ENCODE measurements at places on chromosomes 5 and 9.
A peak's percentile ranks its signal among the peaks of the same experiment; 100 is the strongest.

DNA sequence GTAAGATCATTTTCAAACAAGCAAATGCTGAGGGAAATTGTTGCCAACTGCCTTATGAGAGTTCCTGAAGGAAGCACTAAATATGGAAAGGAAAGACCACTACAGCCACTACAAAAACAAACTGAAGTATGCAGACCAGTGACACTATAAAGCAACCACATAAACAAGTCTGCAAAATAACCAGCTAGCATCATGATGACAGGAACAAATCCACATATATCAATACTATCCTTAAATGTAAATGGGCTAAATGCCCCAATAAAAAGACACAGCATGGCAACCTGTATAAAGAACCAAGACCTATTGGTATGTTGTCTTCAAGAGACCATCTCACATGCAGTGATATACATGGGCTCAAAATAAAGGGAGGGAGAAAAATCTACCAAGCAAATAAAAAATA, 113.2 kb downstream of the DTWD2 start:
- no peak for DNase-seq

DNA sequence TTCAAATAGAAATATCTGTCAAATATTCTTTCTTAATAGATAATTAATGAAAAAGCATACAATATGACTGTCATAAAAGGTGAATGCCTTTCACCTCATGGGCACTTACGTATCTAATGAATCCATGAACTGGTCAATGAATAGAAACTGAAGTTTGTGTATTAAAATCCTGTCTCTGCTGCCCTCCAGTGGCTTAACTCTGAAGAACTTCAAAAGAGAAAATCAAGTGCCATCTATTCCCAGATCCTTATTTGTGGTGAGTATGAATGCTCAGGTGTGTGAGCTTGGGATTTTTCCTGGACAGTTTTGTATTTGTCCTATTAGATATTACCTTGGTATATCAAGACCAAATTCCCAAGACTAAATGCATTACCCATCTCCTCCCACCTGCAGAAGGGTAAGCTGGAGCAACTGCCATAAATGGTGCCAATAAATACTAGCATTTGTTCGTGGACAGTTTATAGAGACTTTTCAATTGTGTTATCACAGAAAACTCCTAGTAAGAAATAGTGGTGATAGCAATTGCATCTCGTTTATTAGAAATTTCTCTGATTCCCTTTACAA, 44.0 kb upstream of the SVEP1 start:
- DNase-seq = no peak

DNA sequence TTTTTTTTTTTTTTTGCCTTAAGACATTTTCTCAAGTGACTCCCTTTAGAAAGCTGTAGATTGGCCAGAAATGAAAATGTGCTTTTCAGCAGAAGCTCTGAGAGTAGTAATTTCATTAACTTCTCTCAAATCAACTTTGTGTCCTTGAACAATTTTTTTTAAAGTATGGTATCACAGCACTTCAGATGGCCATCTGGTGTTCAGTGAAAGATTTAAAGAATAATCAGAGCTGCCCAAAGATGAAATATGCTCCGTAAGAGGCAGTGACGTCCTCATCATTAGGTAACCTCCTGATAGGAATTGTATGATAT, 43.0 kb upstream of the PCAT7 start:
- peak; percentile 61 for DNase-seq

DNA sequence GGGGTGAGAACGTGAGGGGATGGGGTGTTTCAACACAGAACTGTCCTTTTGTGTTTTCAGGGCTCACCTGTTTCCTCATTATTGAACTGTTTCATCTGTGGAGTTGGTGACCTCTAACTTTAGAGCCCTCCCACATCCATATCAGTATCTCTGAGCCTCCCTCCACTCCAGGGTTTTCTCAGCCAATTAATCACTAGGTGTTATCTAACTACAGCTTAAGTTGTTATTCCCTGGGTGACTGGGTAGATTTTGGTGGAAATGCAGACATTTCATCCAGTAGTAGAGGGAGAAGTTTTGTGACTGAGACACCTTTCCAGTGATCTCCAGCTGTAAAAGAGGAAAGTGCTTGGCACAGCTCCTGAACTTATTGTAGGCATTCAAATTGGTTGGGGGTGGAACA, 23.7 kb downstream of the PPP3R2 start:
- no peak for DNase-seq

DNA sequence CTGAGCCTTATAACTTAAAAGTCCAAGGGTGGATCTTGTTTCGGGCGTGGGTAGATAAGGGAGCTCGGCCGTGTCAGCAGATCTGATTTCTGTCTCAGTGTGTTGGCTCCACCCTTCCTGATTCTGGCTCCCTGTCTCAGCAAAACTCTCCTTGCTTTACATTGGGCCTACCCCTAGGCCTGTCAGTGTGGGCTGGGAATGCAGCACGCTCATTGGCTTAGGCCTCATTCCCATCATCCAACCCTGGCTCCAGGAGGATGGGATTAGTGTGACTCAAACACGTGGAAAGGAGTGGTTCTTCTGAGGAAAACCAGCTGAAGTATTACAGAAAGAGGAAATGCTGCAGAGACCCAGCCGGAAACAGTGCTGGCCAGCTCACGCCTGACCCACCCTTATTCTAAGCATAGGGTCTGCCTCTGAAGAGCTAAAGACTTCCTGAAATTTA, 59.9 kb downstream of the ZFAND5 start:
- no peak for DNase-seq

Measured in SK-N-MC (cell line).